ENCODE measurements at places on chromosomes 7 and 10. TPM values are rescaled to one million over a fixed set of nuclear protein-coding genes. Genes with fewer than 3 reads are reported as not detected.

- no peak for DNase-seq
These were observed 81.5 kb upstream of the SYPL1 start for GRCh38 chr7:106193661-106194060.

- peak; percentile 13 for DNase-seq
These were observed 46.0 kb upstream of the CDK1 start for GRCh38 chr10:60732198-60732806.

DNA sequence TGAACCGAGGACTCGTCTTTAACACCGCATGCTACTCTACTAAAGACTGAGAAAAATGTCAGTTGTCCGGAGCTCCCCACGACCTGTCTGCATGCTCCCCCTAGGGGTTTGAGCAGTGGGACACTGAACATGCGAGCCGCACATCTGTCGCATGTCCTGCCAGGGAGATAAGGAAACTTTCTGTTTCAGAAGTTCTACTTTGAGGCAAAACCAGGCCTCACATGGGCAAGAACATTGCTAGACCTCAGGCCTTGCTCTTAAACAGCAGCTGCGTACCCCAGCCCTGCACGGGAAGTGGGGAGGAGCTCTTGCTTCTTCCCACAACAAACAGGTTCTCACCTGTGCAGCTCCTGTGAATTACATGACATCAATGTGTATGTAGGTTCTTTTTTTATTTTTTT lies 30.3 kb upstream of the HERPUD2 start:
- no peak for DNase-seq

The CFTR gene
- not detected for polyA plus RNA-seq

GRCh38 chr7:98185101-98185500 lies 26.1 kb upstream of the BHLHA15 start:
- no peak for DNase-seq

DNA sequence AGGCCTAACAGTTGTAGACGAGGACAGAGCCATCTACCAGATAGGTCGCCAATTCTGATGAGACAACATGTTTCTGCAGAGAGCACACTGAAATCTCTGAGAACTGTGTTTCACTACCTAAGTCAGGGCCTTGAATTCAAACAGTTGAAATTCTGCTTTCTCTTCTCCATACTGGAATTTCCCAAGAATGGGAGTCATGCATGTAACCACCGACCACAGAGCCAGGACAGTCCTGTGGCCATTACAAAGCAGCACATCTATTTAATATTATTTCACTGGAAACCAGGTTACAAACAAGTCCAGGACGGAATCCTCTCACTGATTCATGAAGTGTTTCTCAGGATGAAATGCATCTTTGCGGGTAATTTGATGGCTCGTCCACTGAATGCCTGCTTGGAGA lies 62.0 kb upstream of the ST8SIA6 start:
- DNase-seq: no peak

The RPEL1 gene
- polyA plus RNA-seq: not detected

- peak; percentile 85 for DNase-seq
These were observed 4.2 kb downstream of the SMARCD3 start for GRCh38 chr7:151244196-151244840.

- no peak for DNase-seq
These were observed 923 bp downstream of the TNPO3 start for GRCh38 chr7:129053938-129054437.

GRCh38 chr10:35184527-35185171 lies 58.0 kb downstream of the CREM start:
- DNase-seq: no peak

- DNase-seq: no peak
These were observed 200.8 kb upstream of the PPP2R2D start for GRCh38 chr10:131700032-131700431.

GRCh38 chr10:49008091-49008490 lies 68.5 kb upstream of the LRRC18 start:
- DNase-seq: no peak

The GNAT3 gene
- not detected for polyA plus RNA-seq

- peak; percentile 90 for DNase-seq
These were observed 379.7 kb downstream of the RPS24 start for GRCh38 chr10:78413076-78414055.

The FOXP2 gene
- 0.29 TPM for polyA plus RNA-seq

GRCh38 chr10:7306147-7306546 lies 104.7 kb downstream of the SFMBT2 start:
- no peak for DNase-seq

- no peak for DNase-seq
These were observed 27.1 kb upstream of the CC2D2B start for GRCh38 chr10:95880704-95881103.

- no peak for DNase-seq
These were observed 57.2 kb downstream of the CABCOCO1 start for GRCh38 chr10:61719906-61720305.

The MKX gene
- polyA plus RNA-seq: 0.61 TPM

GRCh38 chr10:95819620-95820329 lies 63.8 kb downstream of the ENTPD1 start:
- DNase-seq: no peak

DNA sequence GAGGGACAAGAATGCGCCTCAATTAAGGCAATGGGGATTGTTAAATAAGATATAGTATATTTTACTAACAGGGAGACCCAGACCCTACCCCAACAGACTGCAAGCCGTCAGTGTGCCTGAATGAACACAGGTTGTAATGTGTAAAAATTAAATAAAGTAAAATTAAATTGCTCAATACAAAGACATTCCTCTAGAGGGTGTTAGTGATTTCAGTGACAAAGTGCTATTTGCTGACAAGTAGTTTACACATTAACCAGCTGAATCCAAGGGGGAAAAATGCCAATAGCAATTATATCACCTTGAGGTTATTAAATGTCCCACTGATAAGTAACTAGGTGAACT lies 110.5 kb downstream of the EBF3 start:
- peak; percentile 70 for DNase-seq

DNA sequence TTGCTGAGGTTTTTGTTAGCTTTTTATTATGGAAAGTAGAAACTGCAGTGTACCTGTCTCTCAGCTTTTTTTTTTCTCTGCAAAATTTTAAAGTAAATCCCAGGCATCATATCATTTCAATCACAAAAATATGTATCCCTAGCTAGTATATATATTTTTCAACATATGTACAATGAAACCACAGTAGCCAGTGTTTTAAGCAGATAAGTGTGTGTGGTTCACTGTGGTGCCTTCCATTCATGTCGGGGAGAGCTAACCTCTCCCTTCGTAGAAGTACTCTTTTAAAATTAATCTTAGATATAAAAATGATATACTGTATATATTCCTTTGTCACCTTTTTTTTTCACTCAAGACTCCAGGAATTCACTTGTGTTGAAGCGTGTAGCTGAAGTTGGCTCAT lies 22.7 kb downstream of the CUL1 start:
- DNase-seq: no peak

The GRID1 gene
- 13.2 TPM for polyA plus RNA-seq

- DNase-seq: no peak
These were observed 38.7 kb upstream of the BNIP3 start for GRCh38 chr10:132020456-132020855.

GRCh38 chr10:77240041-77240652 lies 397.5 kb downstream of the KCNMA1 start:
- peak; percentile 53 for DNase-seq

- no peak for DNase-seq
These were observed 63.6 kb upstream of the EFCAB10 start for GRCh38 chr7:105644937-105645336.

DNA sequence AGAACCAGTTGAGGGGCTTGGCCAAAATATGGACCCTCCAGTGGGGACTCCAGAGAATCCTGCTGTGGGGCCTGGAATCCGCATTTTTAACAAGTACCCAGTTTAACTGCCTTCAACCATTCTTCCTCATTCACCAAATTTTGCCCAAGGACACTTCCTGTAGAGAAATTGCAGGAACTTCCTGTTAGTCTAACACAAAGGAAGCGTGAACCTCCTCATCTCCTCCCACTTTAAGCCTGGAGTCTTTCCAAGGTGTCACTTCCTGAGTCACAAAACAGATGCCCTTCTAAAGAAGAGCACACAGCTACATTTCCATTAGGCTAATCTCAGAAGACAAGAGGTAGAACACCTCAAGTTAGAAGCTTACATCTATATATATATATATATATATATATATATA lies 188.4 kb downstream of the PPP1R17 start:
- DNase-seq: no peak

DNA sequence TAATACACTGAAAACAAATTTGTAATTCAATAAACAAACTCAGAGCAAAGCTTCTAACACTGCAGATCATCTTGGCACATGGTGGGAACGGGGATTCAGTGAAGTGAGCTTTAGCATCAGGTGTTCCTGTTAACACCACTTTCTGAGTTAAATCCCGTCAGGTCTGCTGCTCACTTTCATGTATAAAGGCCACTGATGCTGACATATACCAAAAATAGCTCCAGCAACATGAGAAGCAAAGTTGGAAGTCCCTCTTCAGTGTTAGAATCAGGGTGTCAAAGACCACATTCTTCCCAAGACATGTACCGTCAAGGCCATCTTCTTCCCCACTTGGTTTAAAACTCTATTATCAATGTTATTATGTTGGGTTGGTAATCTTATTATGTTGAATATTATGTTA lies 11.7 kb upstream of the CACNA2D1 start:
- no peak for DNase-seq
